ENCODE measurements at places on chromosomes 4 and X. TPM values are rescaled to one million over a fixed set of nuclear protein-coding genes. Genes with fewer than 3 reads are reported as not detected.

Gene TEC
- 0.35 TPM for total RNA-seq

Gene TLR1
- 0.38 TPM for total RNA-seq

Gene TACR3
- not detected for total RNA-seq

Gene GUCY1A1
- total RNA-seq: 29.4 TPM

Gene GABRG1
- not detected for total RNA-seq

Gene ODAPH
- total RNA-seq: not detected

Gene EIF2S3
- 295 TPM for total RNA-seq

Gene TLR6
- 2.9 TPM for total RNA-seq

Gene PNMA5
- not detected for total RNA-seq

Gene FAM184B
- not detected for total RNA-seq

Gene EDA2R
- 4.2 TPM for total RNA-seq

Gene RRH
- total RNA-seq: not detected

GRCh38 chr4:155789391-155789790 lies 30.6 kb downstream of the GUCY1B1 start:
- no peak overlapping the region for H3K27ac ChIP-seq
- H3K4me3 ChIP-seq: no peak overlapping the region
- H3K4me1 ChIP-seq: peaks cover 21% of the 10 kb centered on the region

DNA sequence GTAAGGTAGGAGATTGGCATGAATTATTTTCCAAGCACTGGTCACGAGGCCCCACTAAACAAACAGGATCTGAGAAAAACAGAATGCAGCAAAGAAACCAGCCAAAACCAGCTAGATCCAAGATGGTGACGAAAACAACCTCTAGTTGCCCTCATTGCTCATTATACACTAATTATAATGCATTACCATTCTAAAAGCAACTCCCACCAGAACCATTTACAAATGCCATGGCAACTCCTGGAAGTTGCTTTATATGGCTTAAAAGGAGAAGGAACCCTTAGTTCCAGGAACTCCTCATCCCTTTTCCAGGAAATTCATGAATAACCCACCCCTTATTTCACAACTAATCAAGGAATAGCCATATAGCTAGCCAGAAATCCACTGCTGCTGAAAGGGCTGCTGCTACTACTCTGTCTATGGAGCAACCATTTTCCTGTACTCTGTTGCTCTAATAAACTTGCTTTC lies 69.3 kb downstream of the ABCB7 start:
- no peak for DNase-seq
- H3K27me3 ChIP-seq: no peaks in the 10 kb centered on the region
- H3K27ac ChIP-seq: no peak overlapping the region
- no peaks in the 10 kb centered on the region for H3K4me1 ChIP-seq
- H3K36me3 ChIP-seq: no peaks in the 10 kb centered on the region

DNA sequence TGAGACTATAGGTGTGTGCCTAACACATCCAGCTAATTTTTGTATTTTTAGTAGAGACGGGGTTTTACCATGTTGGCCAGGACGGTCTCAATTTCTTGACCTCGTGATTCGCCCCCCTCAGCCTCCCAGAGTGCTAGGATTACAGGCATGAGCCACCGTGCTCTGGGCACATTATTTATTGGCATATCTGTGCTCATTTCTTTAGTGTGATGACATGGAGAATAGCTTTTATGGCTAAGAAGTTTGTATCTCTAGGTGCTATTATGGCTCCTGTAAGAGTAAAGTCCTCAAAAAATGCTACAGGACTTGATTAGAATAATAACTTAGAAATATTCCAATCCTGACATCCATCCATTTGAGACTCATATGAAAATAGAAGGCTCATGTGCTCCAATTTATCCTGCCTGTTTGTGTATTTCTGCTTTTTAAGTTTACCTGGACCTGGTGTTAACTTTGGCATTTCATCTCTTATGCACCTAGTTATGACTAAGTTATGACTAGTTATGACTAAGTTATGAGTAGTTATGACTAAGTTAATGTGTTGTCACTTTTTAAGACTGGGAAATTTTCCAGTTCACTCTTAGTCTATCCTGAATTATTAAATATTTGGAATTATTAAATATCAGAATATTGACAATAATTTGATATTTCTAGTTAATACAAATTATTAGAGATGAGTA lies 36.4 kb upstream of the UNC5C start:
- H3K27me3 ChIP-seq: no peaks in the 10 kb centered on the region
- no peaks in the 10 kb centered on the region for H3K4me1 ChIP-seq
- DNase-seq: no peak
- H3K4me3 ChIP-seq: no peak overlapping the region

DNA sequence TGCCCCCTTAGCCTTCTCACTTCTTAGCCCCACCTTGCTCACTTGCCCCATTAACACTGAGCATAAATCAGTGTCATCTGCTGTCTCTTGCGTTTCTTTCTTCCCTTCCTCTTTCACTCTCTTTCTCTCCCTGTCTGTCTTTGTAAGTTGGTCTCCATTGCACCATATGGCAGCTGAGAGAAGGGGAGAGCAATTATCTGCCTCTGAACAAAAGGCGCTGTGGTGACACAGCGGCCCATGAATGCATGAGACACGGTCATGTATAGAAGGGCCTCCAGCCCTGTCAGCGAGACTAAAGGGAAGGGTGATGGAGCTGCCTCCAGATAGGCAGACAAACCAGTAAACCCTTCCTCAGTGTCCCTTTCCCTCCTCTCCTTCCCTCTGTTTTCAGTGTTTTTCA lies 88.8 kb upstream of the PCDH18 start:
- DNase-seq: no peak
- H3K27ac ChIP-seq: no peak overlapping the region
- H3K4me3 ChIP-seq: no peak overlapping the region
- peaks cover 8% of the 10 kb centered on the region for H3K4me1 ChIP-seq
- no peaks in the 10 kb centered on the region for H3K27me3 ChIP-seq
- no peaks in the 10 kb centered on the region for H3K36me3 ChIP-seq

DNA sequence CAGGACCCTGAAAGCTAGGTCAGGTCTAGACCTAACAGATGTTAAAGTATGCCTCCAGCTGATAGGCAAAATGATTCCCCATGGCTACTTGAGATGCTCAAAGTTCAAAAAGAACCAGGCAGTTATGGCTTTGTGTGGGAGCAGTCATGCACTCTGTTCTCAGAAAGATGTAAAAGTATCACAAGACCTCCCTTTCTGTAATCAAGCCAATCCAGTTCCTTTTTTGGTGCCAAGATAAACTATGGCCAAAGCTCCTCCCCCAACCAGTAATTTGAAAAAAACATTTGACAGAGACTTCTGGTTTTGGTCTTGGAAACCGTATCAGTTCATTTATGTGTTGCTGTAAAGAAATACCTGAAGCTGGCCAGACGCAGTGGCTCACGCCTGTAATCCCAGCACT lies 340.9 kb downstream of the CHIC1 start:
- no peaks in the 10 kb centered on the region for H3K36me3 ChIP-seq
- no peaks in the 10 kb centered on the region for H3K27me3 ChIP-seq
- H3K4me1 ChIP-seq: no peaks in the 10 kb centered on the region

GRCh38 chr4:80726471-80726870 lies 304.0 kb upstream of the BMP3 start:
- H3K27me3 ChIP-seq: peaks cover 3% of the 10 kb centered on the region
- DNase-seq: no peak
- H3K4me3 ChIP-seq: no peak overlapping the region

- H3K36me3 ChIP-seq: peaks cover 6% of the 10 kb centered on the region
- H3K27me3 ChIP-seq: no peaks in the 10 kb centered on the region
- H3K4me1 ChIP-seq: peaks cover 8% of the 10 kb centered on the region
These were observed 181.0 kb downstream of the DCHS2 start for GRCh38 chr4:154310578-154310977.

DNA sequence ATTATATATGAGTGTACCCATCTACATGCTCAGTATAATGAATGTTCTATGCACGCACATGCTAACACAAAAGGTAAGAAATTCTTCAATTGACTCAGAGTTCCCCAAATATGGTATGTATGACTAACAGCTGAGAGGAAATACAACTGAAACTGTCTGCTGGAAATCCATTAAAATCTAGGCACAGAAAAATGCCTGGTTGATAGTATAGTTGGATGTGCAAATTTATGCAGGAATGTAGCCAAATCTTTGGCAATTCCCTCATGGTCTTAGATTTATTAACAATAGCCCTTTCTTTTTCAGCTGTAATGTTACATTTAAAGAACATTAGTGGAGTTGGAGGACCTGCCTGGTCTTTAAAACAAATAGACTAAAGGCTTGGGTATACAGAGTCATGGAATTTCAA lies 5.5 kb downstream of the CAMK2D start:
- peak overlapping the region; percentile 67 for H3K27ac ChIP-seq
- no peak overlapping the region for H3K4me3 ChIP-seq
- DNase-seq: no peak

GRCh38 chrX:76026292-76026691 lies 146.6 kb upstream of the PBDC1 start:
- H3K27ac ChIP-seq: no peak overlapping the region
- H3K4me1 ChIP-seq: no peaks in the 10 kb centered on the region
- no peak for DNase-seq

- H3K27me3 ChIP-seq: peaks cover 8% of the 10 kb centered on the region
- no peak overlapping the region for H3K4me3 ChIP-seq
- no peak for DNase-seq
- no peak overlapping the region for H3K27ac ChIP-seq
- peaks cover 1% of the 10 kb centered on the region for H3K36me3 ChIP-seq
- H3K4me1 ChIP-seq: no peaks in the 10 kb centered on the region
These were observed 191.7 kb upstream of the CPEB2 start for GRCh38 chr4:14810568-14810967.

- peaks cover 17% of the 10 kb centered on the region for H3K4me1 ChIP-seq
- no peak for DNase-seq
- peaks cover 21% of the 10 kb centered on the region for H3K27me3 ChIP-seq
- H3K36me3 ChIP-seq: peaks cover 2% of the 10 kb centered on the region
- no peak overlapping the region for H3K27ac ChIP-seq
- H3K4me3 ChIP-seq: no peak overlapping the region
These were observed 18.3 kb upstream of the ACSL1 start for GRCh38 chr4:184843984-184844554.

DNA sequence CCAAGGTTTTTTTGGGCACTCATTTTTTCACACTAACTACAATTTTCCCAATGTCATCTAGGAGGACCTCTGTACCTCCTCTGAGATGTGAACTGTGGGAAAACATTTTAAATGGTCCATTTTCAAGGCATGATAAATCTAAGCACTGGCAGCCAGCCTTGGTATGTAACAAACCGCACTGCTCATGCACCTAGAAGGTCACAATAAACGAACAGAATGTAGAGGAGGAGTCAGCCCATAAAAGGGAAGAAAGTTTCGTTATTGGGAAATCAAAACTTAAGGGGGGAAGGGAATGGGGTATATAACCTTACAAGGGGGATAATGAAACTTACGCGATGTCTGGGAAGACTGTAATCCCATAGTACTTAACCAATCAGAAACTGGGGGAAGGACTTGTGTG lies 16.4 kb downstream of the COX18 start:
- H3K27me3 ChIP-seq: no peaks in the 10 kb centered on the region
- H3K4me3 ChIP-seq: no peak overlapping the region
- DNase-seq: no peak
- peak overlapping the region; percentile 6 for H3K27ac ChIP-seq

GRCh38 chr4:168138143-168138542 lies 45.8 kb downstream of the ANXA10 start:
- H3K4me3 ChIP-seq: no peak overlapping the region
- DNase-seq: no peak
- no peaks in the 10 kb centered on the region for H3K36me3 ChIP-seq
- peaks cover 15% of the 10 kb centered on the region for H3K27me3 ChIP-seq
- no peak overlapping the region for H3K27ac ChIP-seq

DNA sequence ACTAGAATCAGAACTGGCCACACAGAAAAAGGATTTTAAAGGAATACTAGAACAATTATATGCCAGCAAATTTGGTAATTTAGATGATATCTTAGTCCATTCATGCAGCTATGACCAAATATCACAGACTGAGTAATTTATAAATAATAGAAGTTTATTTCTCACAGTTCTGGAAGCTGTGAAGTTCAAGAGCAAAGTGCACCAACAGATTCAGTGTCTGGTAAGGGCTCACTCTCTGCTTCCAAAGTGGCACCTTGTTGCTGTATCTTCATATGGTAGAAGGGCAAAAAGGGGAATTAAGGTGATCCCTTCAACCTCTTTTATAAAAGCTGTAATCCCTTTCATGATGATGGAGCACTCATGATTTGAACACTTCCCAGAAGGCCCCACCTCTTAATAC lies 20.3 kb downstream of the TNIP2 start:
- DNase-seq: no peak
- H3K36me3 ChIP-seq: peaks cover 26% of the 10 kb centered on the region
- peaks cover 1% of the 10 kb centered on the region for H3K4me1 ChIP-seq
- no peaks in the 10 kb centered on the region for H3K27me3 ChIP-seq
- H3K4me3 ChIP-seq: no peak overlapping the region

GRCh38 chr4:140688711-140689598 lies 67.2 kb downstream of the TBC1D9 start:
- DNase-seq: no peak
- H3K36me3 ChIP-seq: peaks cover 3% of the 10 kb centered on the region
- peak overlapping the region; percentile 63 for H3K27ac ChIP-seq

GRCh38 chr4:102163404-102164140 lies 181.7 kb downstream of the SLC39A8 start:
- DNase-seq: no peak
- H3K4me3 ChIP-seq: no peak overlapping the region
- H3K27me3 ChIP-seq: peaks cover 1% of the 10 kb centered on the region
- H3K36me3 ChIP-seq: peaks cover 2% of the 10 kb centered on the region

DNA sequence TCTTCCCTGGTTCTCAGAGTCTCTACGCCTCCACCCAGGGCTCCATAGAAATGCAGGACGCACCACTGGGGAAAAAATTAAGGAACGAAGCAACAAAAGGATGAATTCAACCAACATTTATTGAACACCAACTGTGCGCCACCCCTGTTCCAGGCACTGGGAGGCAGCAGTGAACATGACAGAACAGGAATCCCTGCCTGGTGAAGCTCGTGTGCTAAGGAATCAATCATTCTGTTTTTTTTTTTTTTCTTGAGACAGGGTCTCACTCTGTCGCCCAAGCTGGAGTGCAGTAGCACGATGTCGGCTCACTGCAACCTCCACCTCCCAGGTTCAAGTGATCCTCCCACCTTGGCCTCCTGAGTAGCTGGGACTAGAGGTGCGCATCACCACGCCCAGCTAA lies 1.9 kb upstream of the FTSJ1 start:
- no peak for DNase-seq
- H3K27me3 ChIP-seq: no peaks in the 10 kb centered on the region
- H3K27ac ChIP-seq: peak overlapping the region; percentile 13
- peaks cover 4% of the 10 kb centered on the region for H3K36me3 ChIP-seq

GRCh38 chr4:79827283-79827682 lies 245.7 kb downstream of the ANTXR2 start:
- no peaks in the 10 kb centered on the region for H3K36me3 ChIP-seq
- DNase-seq: no peak
- no peak overlapping the region for H3K4me3 ChIP-seq
- no peaks in the 10 kb centered on the region for H3K4me1 ChIP-seq
- peaks cover 24% of the 10 kb centered on the region for H3K27me3 ChIP-seq

- no peak for DNase-seq
- no peak overlapping the region for H3K4me3 ChIP-seq
These were observed 3.7 kb downstream of the KLB start for GRCh38 chr4:39410415-39410814.

- no peaks in the 10 kb centered on the region for H3K36me3 ChIP-seq
- DNase-seq: no peak
- H3K4me3 ChIP-seq: no peak overlapping the region
- H3K27me3 ChIP-seq: peaks cover 15% of the 10 kb centered on the region
These were observed 4.0 kb downstream of the COL25A1 start for GRCh38 chr4:109298279-109299010.
